AG09319 (cell line): ENCODE measurements at places on chromosomes 7 and 10.

DNA sequence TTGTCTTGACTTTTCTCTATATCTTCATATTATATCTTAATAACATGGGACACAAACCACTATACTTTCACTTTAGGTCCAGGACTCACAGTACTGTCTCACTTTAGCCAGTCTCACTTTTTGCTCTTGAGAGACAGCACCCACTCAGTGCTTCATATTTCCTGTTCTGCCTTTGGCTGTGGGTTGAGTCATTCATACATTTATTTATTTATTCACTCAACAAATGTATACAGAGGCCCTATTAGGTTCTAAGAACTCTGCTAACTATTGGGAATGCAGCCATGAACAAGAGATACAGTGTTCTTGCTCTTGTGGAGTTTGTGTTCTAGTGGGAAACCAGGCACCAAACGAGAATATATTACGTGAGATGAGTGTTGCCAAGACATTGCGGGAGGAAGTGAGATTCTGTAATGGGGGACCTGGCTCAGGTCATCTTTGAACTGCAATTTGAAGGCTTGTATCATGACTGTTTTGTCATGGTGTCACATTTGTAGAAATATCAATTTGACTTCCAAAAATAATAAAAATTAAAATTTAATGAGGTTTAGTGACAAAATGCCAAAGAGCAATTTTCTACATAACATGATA lies 190.1 kb downstream of the SDHAF3 start:
- DNase-seq = no peak

- DNase-seq = no peak
Measured at GRCh38 chr7:2922348-2922691, 78.2 kb upstream of the GNA12 start.

GRCh38 chr10:124717041-124717757 lies 27.0 kb downstream of the FAM53B start:
- no peak for DNase-seq

DNA sequence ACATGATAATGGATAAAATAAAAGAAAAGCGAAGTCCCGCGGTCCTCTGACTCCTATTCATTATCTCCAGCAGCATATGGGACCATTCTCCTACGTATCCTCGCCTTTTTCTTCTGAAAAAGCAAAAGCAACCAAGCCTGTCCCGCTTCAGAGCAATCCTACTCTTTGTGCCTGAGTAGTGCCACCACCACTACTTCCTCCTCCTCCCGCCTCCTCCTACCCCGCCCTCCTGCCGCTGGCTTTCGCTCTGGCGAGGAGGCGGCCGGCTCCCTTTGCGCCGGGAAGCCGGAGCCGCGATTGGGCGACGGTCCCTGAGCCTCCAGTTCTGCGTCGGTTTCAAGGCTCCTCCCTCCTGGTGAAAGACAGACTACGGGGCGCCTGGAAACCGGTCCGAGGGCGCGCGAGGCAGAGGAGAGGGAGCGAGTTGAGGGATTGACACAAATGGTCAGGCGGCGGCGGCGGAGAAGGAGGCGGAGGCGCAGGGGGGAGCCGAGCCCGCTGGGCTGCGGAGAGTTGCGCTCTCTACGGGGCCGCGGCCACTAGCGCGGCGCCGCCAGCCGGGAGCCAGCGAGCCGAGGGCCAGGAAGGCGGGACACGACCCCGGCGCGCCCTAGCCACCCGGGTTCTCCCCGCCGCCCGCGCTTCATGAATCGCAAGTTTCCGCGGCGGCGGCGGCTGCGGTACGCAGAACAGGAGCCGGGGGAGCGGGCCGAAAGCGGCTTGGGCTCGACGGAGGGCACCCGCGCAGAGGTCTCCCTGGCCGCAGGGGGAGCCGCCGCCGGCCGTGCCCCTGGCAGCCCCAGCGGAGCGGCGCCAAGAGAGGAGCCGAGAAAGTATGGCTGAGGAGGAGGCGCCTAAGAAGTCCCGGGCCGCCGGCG lies at the start of gene FZD1:
TSS of gene FZD1 (plus strand) at position 388 of the 878 bp plus-strand sequence. CDS start at position 836, 448 bp downstream.
- DNase-seq = peak; percentile 97

DNA sequence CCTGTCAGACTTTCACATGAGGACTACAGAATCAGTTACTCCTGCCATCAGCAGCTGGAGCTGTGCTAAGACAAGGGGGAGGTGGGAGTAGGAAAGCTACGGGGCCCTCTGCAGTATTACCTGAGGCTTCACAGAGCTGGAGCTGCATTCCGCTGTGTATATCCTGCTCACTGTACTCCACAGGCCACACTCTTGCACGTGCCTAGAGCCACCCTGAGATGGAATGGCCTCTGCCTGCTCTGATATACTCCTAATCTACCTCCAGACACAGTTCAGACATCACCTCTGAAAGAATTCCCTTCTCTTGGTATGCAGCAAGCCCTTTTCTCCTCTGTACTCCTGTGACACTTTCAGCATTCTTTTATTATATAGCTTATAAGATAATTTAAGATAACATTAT lies 34.8 kb downstream of the TRDMT1 start:
- no peak for DNase-seq

GRCh38 chr10:8752146-8752843 lies 697.8 kb downstream of the GATA3 start:
- DNase-seq = no peak

GRCh38 chr7:73704640-73705550 lies 14.6 kb downstream of the STX1A start:
- no peak for DNase-seq

GRCh38 chr7:155285833-155286232 lies 11.8 kb upstream of the INSIG1 start:
- DNase-seq = no peak

- no peak for DNase-seq
Measured at GRCh38 chr10:33790521-33791271, 456.2 kb upstream of the NRP1 start.

DNA sequence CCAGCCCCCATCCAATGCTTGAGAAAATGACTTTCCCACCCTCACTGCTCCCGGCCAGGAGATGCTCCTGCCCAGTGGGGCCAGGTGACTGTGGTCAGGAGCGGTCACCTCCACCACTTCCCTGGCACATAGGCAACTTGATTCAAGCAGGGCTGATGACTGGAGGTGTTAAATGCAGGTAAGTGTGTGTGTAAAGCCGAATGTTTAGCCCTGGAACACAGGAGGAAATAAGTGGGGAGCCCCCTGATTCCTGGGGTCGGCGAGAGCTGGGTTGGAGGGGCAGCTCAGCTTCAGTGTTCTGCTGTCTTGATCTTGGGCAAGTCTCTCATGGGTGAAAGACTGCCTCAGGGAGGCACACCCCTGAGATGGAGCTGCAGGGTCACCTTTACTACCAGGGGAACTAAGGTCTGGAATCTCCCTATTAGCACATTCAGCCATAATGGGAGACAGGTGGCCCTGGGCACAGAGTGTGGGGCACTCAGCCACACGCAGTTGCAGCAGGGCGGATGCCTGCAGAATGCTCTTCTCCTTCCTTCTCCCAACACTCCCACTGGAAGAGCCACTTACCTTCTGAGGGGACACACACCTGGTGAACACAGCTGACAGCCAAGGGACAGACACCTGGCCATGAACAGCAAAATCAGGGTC lies 124.1 kb downstream of the PTPN20 start:
- no peak for DNase-seq

GRCh38 chr10:117449636-117450035 lies 74.4 kb upstream of the PDZD8 start:
- DNase-seq = no peak

GRCh38 chr10:2509081-2509531 lies 558.2 kb upstream of the PFKP start:
- DNase-seq = no peak

DNA sequence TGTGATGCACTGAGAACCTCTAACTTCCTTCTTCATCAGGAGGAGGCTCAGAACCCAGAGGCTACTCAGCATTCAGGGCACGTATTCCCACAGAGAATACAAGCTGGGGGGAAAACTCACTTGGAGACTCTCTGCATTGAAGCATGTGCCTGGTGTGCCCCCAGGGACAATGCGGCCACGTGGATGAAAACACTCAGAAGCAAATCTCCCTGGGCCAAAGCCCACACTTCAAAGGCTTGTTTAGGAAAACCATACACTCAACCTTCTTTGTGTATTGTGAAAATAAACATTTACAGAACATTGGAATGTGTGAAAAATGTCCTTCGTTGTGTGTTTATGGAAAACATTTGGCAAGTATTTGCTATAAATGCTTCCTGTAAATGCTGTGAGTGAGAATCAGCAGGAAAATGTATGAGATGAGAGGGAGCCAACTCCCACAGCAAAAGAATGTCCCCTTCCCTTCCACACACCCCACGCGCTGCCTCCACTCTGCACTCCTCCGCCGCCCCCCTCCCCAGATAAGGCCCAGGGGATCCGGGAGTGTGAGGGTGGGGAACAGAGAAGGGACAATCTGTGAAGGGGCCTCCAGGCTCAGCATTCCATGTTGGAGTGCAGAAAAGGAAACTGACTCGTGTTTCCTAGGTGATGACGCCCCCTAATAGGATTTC lies 339.5 kb downstream of the ELMO1 start:
- DNase-seq = no peak

GRCh38 chr7:22725585-22725984 lies 1.4 kb upstream of the IL6 start:
- DNase-seq = no peak

- DNase-seq = no peak
Measured at GRCh38 chr10:126640401-126640800, 30.1 kb downstream of the C10orf90 start.

GRCh38 chr10:48947690-48948469 lies 8.2 kb upstream of the LRRC18 start:
- DNase-seq = no peak

DNA sequence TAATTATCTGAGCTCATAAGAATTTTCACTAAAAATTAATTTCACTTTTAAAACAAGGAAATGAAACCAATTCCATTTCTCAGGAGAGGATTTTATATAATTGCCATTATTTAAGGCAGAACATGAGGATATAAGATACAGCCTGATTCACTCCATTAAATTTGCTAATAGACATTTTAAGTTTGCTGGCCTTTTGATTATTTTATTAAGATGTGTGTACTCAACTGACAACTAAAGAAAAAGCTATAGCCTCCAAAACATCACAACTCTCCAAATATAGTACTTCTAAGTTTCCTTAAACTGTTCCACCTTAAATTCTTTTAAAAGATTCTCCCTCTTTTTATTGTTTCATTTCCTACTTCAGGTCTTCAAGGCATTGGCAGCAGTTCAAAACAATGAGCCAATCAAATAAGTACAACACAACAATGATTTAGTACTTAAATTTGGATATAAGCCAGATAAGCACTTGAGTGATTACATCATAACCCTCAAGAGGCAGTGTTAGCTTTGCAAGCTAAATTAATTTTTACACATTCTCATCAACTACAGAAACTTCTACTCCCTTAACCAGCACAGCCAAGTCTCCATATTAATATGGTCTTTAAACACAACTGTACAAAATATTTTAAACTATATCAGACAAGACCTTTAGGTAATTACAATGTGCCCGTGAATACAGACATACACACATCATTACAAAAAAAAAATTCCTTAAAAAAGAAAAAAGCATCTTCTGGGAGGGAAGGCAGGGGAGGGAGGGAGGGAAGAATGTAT lies 121.8 kb downstream of the KMT2C start:
- DNase-seq = peak; percentile 24

DNA sequence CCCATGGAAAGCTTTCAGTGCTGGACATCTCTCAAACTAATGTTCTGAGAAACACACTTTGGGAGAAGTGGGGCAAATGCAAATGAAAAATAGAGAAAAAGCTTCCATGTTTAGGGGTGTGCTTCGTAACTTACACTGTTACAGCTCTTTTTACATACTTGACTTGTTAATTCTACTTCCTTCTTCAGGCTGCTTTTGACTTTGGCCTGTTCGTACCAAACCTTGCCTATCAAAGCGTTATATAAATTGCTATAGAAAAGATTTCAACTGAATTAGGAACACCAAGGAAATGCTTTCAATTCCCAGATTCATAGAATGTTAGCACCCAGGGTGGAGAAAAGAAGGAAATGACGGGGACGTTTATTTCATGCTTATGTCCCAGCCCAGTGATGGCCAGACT lies 140.8 kb upstream of the PRR15 start:
- DNase-seq = no peak

GRCh38 chr10:31739146-31739545 lies 189.5 kb downstream of the ARHGAP12 start:
- DNase-seq = no peak

GRCh38 chr7:56092789-56093531 lies at the start of gene PHKG1:
Gene PHKG1 (minus strand): TSS chr7:56092952. CDS start chr7:56088941, 4,011 bp downstream.
- peak; percentile 82 for DNase-seq

GRCh38 chr10:122706947-122707346 lies 7.3 kb upstream of the C10orf120 start:
- no peak for DNase-seq

GRCh38 chr7:97466999-97467740 lies 264.7 kb upstream of the TAC1 start:
- DNase-seq = no peak

DNA sequence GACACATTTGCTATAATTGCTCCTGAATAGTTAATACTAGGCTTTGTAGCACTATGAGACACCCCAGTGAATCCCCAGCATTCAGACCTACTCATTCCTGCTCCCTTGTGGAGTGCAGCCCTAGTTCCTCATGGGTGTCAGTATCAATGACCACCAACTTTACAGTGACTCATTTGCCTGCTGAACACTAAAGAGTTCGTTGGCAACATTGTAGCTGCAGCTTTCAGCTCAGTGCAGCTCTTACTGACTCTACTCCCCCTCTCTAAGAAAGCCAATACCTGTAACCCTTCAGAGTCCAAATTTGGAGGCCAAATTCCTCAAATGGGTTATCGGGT lies 127.1 kb upstream of the MTPN start:
- no peak for DNase-seq

DNA sequence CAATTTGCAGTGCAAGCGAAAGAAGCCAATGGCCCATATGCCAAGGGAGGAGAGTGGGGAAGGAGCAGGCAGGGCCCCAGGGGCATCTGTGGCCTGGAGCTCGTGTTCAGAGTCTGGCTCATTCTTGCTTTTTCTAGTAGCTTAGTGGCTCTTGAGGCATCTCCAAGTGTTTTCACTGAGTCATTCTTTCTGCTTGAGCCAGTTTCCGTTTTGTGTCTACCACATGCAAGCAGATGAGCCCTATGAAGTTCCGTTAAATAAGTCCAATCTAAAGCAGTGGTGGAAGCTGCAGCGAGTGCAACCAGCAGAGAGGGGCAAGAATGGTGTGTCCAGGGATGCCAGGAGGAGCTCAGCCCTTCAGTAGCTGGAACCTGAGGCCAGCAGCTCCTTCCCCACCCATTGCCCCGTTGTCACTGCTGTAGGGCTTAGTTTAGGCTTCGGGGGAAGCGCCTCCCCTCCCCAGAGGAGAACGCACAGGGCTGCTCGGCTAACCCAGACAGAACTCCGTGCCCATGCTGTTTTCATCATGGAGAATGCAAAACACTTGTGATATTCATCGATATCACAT lies 57.4 kb upstream of the EBF3 start:
- peak; percentile 73 for DNase-seq

GRCh38 chr7:5596046-5596895 lies 172.6 kb upstream of the TNRC18 start:
- peak; percentile 81 for DNase-seq

DNA sequence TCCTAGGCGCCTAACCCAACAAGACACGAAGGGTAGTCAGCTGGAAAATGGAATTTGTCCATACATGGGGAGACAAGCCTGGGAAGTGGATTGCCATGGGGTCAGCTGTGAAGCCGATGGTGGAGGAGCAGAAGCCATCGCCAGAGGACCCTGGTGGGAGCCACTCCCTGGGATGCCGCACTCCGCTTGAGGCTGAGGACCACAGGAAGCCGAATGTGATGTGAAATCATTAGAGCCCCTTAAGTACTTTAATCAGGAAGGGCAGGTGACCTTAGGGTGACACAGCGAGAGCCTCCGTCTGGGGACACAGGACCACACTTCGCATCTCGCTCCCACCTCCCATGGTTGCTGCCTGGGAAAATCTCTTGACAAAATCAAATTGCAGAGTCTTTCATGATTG lies 614.6 kb upstream of the MGMT start:
- DNase-seq = no peak
